Stimulated activated CD8-positive, alpha-beta memory T cell treated with anti-CD3 and anti-CD28 coated beads, Interleukin-7, amount 100 ng/mL, for 4 hours (primary cell): ENCODE measurements at places on chromosomes 7 and 10.
A peak's percentile ranks its signal among the peaks of the same experiment; 100 is the strongest.

- DNase-seq = no peak
Observed at GRCh38 chr10:112812586-112812985, 137.5 kb upstream of the TCF7L2 start.

DNA sequence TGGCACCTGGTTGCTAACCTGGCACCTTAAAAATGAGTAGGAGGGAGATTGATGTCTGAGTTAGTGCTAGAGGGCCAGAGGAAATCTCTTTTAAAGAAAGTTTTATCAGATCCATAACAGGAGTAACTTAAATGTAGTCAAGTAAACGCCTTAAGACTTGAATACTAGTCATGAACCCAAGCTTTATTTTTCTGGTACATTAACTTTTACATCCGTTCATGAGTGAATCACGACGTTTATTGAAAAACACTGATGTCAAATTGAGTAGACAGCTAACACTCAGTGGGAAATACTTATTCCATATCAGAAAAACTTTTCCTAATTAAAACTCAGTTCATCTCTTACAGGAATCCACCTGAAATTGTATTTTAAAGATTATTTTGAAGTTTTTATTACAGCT, 6.9 kb upstream of the LAMB1 start:
- no peak for DNase-seq

DNA sequence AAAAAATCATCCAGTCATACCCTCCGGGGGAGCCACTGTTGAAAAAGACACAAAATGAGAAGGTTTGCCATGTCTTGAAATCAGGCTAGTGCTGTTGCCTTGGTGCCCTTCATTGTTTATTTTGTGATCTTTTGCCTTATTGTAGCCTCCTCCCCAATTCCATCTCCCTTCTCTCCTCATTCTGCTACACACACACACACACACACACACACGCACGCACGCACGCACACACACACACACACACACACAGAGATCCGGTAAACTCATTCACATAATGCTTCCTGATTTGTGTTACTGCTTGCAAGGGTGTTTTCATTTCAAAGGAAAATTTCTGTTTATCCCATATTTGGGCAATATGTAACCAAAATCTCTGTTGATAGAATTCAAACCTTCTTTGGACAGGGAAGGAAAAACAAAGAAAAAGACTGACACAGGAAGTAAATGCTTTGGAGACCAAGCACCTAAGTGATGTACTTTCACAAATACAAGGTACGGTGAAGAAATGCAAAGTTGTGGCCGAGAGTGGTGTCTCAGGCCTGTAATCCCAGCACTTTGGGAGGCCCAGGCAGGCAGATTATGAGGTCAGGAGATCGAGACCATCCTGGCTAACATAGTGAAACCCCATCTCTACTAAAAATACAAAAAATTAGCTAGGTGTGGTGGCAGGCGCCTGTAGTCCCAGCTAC, 141.1 kb upstream of the CDK13 start:
- no peak for DNase-seq

GRCh38 chr7:43735802-43736603, 6.7 kb upstream of the COA1 start:
- DNase-seq = no peak

- DNase-seq = no peak
Observed at GRCh38 chr10:116211682-116212081, 61.3 kb downstream of the GFRA1 start.

DNA sequence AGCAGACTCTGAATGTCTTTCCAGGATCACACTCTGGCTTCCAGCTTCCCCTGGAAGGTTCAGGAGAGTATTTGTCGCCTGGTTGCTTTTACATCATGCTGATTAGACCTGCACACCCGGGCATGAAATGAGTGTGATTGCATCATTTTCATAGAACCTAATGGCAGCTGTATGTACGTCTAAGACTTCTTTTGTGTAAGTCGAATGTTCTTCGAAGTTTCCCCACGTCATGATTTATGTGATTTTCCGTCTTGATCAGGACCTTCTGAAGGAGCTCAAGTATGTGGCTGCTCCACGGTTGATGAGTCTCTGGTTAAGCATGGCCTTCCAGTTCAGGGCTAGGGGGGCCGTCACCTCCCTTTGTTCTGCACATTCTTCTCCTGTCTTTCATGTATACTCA, 4.5 kb downstream of the EIF4H start:
- no peak for DNase-seq

GRCh38 chr10:98170249-98171117, 36.0 kb downstream of the R3HCC1L start:
- DNase-seq = no peak

DNA sequence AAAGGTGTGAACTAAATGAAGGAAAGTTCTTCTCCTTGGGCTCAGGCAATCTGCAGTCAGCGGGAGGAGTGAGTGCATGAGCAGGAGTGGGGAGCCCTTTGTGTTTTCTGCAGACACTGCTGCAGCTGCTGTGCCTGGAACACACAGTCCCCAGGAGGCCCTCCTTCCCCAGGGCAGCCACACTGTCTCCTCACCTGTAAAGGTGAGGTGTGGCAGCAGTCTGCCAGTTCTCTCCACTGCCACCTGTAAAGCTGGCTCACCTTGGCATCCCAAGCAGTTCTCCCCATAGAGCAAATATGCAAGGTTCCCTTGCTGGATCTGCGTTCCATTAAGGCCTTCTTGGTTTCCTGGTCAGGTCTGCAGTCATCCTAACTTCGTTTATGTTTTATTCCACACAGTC, 5.2 kb upstream of the VWC2 start:
- DNase-seq = no peak

DNA sequence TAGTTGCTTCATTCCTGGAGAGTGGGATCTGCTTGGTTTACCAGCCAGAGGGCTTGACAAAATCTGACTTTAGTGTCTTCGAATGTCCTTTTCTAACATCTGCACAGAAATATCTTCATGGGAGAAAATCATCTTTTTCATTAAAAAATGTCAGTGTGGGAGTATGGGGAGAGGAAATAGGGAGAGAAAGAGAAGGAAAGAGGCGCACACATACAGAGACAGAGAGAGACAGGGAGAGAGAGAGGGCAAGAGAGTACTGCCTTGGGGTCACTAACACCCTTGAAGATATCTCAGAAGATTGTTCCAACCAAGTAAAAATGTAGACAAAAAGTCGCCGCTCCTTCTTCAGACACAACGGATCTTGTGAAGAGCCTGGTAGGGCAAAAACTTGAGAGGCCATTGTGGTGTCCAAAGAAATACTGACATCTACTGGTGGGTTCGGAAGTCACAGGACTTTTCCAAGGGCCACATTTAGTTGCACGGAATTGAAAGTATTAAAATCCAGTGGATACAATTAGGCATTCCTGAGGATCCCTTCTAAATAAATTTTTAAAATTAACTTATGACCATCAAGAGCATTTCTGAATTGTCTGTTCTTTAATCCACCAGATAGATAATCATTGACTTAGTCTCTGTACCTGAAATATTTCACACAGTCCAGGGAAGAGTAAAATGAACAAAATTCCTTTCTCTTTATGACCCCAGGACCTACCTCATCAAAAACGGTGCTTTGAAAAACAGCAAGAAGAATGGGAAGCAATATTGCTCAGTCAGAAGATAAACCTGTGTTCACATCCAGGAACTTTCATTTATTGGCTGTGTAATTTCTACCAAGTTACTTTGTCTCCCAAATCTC, 29.7 kb downstream of the VIM start:
- DNase-seq = peak; percentile 23

DNA sequence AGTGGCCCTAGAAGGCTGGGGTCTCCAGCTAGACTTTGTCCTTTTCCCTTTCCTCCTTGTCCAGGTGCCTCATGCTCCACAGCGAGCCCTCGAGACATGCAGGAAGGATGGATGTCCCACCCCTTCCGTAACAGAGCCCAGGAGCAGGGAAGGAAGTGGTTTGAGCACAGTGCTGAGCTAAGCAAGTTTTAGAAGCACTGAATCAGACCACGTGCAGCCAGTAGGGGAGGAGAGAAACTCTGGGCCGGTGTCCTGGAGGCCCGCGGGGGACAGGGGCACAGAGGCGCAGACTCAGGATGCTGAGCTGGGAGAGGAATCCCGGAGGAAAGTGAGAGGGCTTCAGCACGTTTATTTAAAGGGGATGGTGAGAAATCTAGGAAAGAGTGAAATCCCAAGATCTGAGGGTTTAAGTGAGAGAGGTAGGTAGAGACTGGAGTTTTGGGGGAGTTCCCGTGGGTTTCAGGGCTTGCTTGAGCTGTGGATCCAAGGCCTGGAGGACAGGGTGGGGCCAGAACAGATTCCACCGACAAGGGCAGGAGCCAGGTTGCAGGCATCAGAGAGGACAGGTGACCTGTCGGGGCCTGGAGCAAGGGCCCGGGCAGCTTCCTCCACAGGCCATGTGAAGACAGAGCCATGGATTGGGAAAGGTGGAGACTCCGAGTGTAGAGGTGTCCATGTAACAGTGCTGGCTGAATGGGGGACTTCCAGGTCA, 4.4 kb upstream of the IRF5 start:
- DNase-seq = no peak

- DNase-seq = no peak
Observed at GRCh38 chr7:10821156-10821555, 152.5 kb upstream of the PHF14 start.

- no peak for DNase-seq
Observed at GRCh38 chr7:13411151-13411550, 578.3 kb downstream of the ETV1 start.

- no peak for DNase-seq
Observed at GRCh38 chr7:33185786-33186185, 56.4 kb downstream of the BBS9 start.

DNA sequence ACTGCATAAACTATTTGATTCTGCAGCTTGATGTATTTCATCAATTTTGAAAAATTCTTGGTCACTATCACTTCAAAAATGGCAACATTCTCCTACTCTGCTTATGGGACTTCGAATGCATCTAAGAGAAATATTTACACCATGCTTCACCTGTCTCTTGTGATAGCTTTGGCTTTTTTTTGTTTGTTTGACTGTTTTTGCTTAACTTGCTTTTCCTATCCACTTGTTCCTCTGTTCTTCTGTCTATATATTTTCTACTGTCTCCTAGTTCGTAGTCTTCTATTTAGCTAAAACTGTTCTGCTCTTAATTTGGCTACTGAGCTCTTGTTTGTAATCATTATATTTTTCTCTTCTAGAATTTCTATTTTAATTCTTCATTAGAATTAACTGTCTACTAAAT, 94.4 kb downstream of the INHBA start:
- DNase-seq = no peak

GRCh38 chr7:41053820-41054219, 649.1 kb downstream of the INHBA start:
- no peak for DNase-seq

DNA sequence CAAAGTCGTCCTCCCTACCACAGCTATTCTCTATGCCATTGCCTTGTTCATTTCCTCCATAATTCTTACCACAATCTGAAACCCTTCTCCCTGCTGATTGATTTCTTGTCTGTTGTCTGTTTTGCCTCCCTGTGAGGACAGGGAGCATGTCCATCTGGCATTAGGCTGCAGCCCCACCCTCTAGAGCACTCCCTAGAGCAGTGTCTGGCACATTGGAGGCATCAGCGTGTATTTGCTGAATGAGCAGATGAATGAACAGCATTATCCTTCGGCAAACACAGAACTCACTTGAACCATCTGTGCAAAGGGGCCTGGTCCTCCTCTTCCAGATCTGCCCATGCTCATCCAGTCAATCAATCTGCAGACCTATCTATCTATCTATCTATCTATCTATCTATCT, 5.1 kb upstream of the DMBT1 start:
- no peak for DNase-seq

- DNase-seq = no peak
Observed at GRCh38 chr7:110373416-110373815, 717.5 kb upstream of the LRRN3 start.

GRCh38 chr10:71074176-71074755, 138.1 kb upstream of the UNC5B start:
- DNase-seq = no peak

GRCh38 chr7:120915314-120916105, 35.1 kb upstream of the ING3 start:
- no peak for DNase-seq

DNA sequence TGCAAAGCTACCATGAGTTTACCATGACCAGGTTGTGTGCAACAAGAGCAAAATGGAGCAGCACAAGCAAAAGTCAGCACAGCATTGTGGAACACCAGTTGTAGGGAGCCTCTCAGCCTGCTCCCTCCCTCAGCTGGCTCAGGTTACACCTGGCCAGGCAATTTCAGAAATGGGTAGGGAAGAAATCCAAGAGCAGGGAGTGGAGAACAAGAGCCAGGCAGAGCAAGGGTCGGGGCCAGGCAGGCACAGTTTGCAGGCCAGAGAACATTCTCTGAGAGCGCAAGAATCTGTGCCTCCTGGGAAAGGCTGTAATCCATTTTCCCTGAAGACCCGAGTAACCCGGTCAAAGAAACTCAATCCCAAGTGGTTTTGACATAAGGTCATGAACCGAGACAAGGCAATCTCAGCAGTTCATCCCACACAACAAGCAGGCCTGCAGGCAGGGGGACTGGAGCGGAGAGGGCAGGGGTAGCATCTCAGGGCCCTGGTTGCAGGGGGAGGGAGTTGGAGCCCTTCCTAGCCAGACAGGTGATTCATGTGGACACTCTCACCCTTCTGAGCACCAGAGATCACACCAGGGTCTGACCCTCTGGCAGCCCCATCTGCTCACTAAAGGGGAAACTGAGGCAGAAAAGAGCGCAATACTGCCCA, 258.4 kb downstream of the PLXNA4 start:
- no peak for DNase-seq

GRCh38 chr7:22168129-22168634, 188.8 kb downstream of the RAPGEF5 start:
- no peak for DNase-seq

GRCh38 chr7:30237271-30237695, 47.1 kb upstream of the ZNRF2 start:
- no peak for DNase-seq

GRCh38 chr7:77413861-77414424, 2.2 kb downstream of the GSAP start:
- DNase-seq = no peak

GRCh38 chr7:29871787-29872398, 65.6 kb downstream of the WIPF3 start:
- no peak for DNase-seq

DNA sequence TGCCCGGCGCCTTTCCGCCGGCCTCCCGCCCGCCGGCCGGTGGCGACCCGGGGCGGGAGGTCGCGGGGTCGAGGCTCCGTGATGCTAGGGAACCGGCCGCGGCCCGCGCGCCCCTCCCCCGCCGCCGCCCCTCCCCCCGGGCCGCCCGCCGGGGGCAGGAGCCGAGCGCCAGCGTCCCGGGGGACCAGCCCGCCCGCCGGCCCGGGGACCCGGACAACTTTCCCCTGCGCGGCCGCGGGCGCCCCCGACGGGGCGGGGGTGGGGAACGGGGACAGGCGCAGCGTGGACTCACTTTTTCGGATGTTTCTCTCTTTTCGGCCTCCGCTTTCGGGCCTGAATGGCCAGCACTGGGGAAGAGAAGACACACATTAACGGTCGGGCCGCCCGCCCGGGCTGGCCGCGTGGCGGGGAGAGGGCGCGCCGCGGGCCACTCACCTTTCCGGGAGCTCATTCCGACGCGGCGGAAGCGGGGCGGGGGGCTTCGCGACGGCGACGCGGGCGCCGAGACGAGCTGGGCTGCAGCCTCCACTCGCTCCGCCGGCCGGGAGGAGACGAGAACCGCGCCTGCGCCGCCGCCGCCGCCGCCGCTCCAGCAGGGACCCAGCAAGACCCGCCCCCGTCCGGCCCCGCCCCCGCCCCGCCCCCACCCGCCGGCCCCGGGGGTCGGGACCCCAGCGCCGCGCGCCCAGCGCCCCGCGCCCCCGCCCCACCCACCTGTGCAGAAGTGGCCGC, at the start of gene SRPK2:
TSS of gene SRPK2 (minus strand) at position 566 of the 732 bp plus-strand sequence.
- peak; percentile 74 for DNase-seq
